ENCODE measurements at places on chromosomes 3 and 15.

DNA sequence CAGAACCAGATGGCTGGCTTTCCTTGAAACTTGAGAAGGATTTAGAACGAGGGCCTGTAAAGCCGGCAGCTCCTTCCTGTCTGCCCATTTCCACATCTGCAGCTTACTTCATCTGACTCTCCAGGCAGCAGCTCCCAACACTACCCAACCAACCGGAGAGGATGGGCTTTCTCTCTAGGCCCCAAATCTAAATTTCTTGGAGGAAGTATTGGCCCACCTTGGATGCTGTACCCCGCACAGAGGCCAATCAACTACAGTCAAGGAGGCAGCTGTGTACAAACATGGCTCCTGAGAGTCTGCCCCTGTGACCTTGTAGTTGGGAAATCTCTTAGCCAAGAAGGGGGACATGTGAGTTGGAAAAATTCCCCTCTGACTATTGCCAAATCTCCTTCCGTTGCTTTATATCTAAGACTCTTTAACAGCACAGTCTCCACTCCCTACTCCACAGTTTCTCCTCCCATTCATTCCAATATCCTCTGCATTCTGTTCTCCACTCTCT is 8.0 kb upstream of the ACAP2 start:
- DNase-seq = peak; percentile 52

DNA sequence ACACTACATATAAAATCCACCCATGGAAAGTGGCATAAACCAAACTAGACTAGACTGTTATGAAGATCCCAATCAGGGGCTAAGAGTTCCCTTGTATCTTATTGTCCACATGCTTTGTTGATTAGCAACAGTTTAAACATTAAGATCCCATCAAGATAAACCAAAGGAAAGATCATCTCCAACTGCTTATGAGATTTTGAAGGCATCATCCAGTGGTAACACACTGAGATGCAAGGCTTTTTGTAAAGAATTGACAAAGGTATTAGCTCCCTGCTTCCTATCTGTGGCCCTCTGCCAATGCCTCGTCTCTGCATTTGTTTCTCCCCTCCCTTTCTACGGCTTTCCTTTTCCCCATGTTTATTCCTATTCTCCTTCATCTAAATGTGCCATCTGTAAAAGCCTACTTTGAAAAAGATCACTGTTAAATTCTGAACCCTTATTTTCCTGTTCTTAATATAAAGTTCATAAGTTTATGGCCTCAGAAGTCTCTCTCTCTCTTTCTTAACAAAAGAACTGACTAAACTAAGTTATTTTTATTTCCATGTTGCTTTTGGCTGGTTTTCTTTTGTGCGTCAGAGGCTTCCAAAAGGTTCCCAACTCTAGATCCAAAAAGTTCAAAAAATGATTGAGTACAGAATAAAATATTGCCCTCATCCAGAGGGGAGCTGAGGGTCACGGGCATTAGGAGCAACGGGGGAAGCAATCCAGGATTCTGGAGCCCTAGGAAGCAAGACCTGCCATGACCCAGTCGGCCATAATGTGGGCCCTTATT is 5.5 kb downstream of the PLD1 start:
- DNase-seq = no peak

DNA sequence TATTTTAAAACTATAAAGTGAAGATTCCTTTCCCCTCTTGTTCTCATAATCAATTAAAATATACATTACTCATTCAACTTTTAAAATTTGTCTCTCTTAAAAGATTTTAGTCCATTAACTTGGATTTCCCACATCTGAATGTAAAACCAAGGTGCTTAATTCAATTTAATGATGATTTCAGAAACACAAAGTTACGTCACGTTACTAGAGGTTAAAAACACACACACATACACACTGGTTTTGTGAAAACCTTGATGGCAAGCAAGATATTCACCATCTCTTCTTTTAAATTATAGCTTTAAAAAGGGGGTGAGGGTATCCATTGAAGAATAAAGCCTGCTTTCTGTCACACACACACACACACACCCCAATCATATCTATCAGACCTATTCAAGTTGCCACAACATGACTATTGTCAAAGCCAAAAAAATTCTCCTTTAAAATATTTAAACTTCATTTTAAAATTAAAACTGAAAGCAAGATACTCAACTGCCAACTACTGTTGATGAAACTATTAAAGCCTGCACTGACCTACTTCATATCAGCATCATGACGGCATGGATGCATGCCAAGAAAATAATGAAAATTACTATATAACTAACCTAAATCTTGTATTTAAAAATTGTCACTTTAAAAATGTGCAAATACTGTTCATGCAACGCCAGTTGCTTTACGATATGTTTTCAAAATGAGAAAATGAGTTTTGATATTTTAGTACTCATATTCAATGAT is 2.1 kb downstream of the RFX7 start:
- DNase-seq = no peak

GRCh38 chr15:96106181-96106580 is 224.3 kb upstream of the NR2F2 start:
- no peak for DNase-seq

GRCh38 chr3:32195995-32196540 is 42.4 kb upstream of the CMTM8 start:
- DNase-seq = no peak

GRCh38 chr15:66603301-66604179 is 37.7 kb upstream of the LCTL start:
- DNase-seq = peak; percentile 43

GRCh38 chr15:85744579-85744978 is 50.1 kb downstream of the KLHL25 start:
- no peak for DNase-seq

- DNase-seq = no peak
Measured at GRCh38 chr3:144433006-144433405, 461.4 kb downstream of the DIPK2A start.

GRCh38 chr15:86540840-86541467 is 461.3 kb downstream of the AGBL1 start:
- no peak for DNase-seq

- DNase-seq = peak; percentile 87
Measured at GRCh38 chr3:11195721-11196332, 41.5 kb downstream of the HRH1 start.

GRCh38 chr3:140341203-140341602 is 336.7 kb upstream of the TRIM42 start:
- DNase-seq = no peak

- no peak for DNase-seq
Measured at GRCh38 chr3:191372122-191372521, 41.8 kb upstream of the UTS2B start.

DNA sequence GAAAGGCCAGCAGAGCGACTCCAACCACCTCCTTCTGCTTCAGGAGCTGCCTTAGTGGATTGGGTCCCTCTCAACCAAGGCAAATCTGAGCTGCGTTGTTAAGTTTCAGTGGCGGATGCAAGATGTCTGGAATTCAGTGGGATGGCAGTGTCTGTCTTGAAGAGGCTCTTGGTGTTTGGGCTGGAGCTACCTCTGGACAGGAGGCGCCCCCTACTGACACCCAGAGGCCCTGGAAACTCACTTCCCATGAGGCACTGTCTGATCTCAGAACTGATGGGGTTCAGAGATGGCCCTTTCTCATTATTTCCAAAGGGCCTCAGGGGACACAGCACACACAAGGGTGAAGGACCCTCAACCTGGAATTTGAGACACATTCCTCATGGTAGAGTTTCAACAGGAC is 6.0 kb upstream of the SLC28A1 start:
- peak; percentile 12 for DNase-seq
